ENCODE measurements at places on chromosomes 3 and 15.
A peak's percentile ranks its signal among the peaks of the same experiment; 100 is the strongest.

- no peak for DNase-seq
Observed at GRCh38 chr3:140917772-140918171, 23.9 kb upstream of the SLC25A36 start.

GRCh38 chr15:70437882-70438451 is 325.4 kb downstream of the UACA start:
- DNase-seq = no peak

DNA sequence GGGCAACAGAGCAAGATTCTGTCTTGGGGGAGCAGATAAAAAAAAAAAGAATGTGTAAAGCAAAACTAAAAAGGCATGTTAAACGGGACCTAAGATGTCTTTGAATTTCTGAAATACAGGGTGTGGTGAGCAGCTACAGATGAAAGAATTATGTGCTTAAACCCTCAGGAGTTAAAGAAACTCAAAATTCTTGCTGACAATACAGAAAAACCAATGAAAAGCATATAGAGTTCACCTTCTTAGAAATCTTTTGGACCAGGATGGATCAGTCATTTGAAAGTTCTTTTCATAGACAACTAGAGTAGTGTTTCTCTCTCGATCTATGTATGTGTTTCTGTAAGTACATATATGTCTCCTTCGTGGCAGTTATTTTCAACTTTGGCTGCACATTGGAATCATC is 31.4 kb downstream of the TUBGCP4 start:
- DNase-seq = no peak

DNA sequence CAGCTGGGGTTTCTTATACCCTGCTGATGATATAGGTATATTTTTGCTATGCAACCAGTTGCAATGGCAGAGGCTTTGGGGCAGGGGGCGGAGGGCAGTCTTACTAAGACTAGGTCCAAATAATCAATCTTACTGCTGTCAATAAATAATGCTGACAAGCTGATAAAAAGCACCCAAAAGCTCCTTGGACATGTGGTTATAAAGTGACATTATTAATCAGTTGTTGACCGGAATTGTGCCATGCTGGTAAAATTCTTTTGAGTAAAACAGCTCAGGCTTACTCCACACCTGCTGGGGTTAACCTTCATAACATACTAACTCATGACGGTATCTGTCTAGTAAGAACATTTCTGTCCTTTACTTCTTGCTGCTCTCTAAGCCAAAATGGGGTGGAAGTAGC is 101.9 kb downstream of the CHST2 start:
- DNase-seq = no peak

DNA sequence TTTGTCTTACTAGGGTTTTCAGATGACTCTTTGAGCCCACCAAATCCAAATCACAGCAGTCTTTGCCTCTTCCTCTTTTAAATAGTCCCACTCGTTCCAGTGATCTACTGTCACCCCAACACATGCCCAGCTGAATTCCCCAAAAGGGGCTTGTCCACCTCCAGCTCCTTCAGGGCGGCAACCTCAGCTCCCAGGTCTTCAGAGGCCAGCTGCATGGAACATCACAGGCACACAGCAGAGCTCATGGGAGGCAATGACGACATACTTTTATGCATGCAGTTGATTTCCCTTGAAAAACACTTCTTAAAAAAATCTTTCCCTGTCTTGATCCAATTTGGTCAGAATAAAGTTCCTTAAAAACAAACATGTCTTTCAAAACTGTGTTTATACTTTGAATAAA is 244.3 kb upstream of the NR2F2 start:
- no peak for DNase-seq

- no peak for DNase-seq
Observed at GRCh38 chr3:184218814-184219213, 10.6 kb upstream of the VWA5B2 start.

DNA sequence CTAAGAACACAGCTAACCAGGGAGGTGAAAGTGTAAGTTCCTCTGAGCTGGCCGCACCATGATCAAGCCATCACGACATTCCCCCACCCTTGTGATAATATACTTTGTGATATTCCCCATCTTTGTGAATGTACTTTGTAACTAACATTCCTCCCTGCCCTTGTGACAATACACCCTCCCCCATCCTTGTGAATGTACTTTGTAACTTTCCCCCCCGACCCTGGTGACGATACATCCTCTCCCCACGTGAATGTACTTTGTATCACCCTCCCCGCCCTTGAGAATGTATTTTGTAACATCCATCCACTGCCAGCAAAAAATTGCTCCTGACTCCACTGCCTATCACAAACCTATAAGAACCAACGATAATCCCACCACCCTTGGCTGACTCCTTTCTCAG is 20.2 kb upstream of the OR5H6 start:
- no peak for DNase-seq

- DNase-seq = no peak
Observed at GRCh38 chr15:92614791-92615785, 40.5 kb downstream of the FAM174B start.

- peak; percentile 22 for DNase-seq
Observed at GRCh38 chr3:123757281-123757940, 126.7 kb downstream of the MYLK start.

GRCh38 chr15:81146466-81146865 is 12.4 kb downstream of the CFAP161 start:
- no peak for DNase-seq

DNA sequence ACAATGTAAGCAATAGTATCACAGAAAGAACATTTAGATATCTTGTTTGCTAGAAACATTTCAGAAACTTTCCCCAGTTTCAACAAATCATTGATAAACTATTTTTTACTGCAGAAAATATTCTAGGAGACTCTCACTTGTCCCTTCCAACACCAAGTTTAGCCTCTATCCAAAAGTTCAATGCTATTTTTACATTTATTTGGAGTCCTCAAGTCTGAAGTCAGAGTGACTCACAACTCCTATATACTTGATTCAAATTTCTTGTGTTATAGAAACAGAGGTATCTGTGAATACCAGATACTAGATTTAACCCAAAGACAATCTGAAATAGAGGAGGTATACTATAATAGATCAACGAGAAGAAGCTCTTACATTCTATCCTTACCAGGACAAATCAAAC is 49.6 kb downstream of the RFX7 start:
- DNase-seq = no peak

DNA sequence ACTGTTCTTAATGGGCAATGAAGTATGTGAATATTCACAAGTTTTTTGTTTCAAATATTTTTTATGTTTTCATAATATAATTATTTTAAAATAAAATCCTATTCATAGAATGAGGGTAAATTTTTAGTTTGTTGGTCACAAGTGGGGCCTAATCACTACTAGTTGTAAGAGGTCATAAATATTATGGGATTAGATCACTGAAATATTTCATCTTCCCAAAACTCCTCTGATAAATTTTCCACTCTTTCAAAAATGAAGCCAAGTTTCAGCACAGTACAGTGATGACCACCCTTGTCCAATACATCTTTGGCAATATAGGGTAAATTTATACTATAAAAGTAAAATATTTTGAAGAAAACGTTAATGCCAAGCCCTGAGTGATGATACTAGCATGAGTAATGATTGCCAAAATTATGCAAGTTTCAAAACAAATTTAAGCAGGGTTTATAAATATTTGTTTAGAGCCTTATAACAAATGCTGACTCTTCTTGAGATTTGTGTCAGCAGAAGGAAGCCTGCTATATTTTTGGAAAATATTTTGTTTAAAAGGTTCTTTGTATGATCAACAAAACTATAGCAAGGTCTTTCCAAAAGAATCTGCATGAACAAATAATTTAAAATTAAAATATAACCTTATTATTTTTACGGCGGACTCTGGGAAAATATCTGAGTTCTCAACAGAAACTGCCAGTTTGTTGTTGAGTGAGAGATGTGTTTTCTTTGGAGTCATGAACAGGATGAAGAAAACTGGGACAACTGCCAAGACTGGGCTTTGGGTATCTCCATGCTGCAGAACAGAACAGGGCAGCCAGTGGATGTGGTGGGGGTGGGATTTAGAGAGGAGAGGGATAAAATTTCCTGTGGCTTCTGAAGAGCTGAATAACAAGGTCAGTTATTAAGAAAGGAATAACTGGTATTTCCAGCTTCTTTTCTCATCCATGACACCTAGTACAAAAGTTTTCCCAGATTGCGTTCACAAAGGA is 17.9 kb upstream of the TM4SF1 start:
- DNase-seq = no peak

GRCh38 chr3:100437721-100438622 is 36.6 kb downstream of the LNP1 start:
- no peak for DNase-seq

DNA sequence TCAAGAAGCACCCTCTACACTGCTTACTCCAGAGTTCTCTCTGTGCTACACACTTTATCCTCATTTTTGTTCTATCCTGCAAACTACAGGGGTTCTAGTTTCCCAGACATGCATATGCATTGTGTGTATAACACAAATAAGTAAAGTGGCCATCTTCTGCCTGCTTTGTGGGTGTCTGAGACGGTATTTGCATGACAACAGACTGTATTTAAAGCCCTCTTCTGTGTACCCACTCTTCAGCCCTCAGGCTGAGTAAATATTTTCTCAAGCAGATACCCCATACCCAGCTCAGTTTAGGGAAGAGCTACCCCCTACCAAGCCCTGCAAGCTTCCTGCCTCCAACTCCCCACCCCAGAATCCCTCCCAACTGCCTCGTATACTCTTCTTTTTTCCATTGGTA is 31.7 kb downstream of the SYNPR start:
- DNase-seq = no peak

GRCh38 chr3:109265295-109265694 is 51.0 kb downstream of the DPPA2 start:
- no peak for DNase-seq

- no peak for DNase-seq
Observed at GRCh38 chr15:35320911-35321310, 225.1 kb downstream of the DPH6 start.

- no peak for DNase-seq
Observed at GRCh38 chr3:122416966-122417365, 1.1 kb upstream of the WDR5B start.

- no peak for DNase-seq
Observed at GRCh38 chr3:22089284-22089683, 338.3 kb upstream of the ZNF385D start.

DNA sequence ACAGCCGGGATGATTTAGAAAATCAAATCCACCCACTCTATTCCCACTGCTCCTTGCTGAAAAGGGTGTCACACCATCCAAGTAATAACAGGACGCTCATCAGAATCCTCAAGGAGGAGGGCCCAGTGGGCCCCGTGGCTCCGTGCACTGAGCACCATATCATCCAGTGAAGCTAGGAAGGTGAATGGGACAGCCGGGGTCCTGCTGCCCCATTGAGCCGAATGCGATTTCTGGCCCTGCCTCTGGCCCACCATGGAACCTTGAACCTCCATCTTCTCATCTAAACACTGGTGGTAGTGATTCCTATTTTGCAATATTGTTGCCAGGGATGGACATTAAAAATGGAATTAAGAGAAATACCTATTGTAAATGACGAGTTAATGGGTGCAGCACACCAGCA is 99.1 kb upstream of the SLC6A11 start:
- no peak for DNase-seq

GRCh38 chr3:195154793-195155535 is 116.0 kb downstream of the XXYLT1 start:
- DNase-seq = no peak

DNA sequence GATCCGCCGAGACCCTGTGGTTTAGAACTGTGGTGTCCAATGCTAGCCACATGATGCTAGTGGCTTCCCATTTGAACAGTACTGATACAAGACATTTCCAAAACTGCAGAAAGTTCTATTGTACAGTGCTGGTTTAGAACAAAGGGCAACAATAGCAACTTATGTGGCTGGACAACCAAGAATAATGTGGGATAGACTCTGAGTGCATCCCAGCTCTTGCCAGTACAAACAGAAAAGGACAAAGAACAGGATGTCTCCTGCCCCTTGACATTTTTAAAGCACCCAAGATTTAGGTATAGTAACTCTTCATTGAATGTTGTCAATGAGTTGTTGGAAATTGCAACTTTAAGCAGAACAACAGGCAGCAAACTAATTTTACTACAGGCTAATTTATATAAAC is 107.3 kb downstream of the ZNF385D start:
- no peak for DNase-seq

- no peak for DNase-seq
Observed at GRCh38 chr3:195009616-195010015, 261.3 kb downstream of the XXYLT1 start.

- no peak for DNase-seq
Observed at GRCh38 chr3:54345847-54346375, 223.6 kb downstream of the CACNA2D3 start.

GRCh38 chr3:4409415-4409814 is 57.7 kb downstream of the SUMF1 start:
- DNase-seq = no peak

- DNase-seq = no peak
Observed at GRCh38 chr3:45968706-45969105, 25.4 kb downstream of the CXCR6 start.

- no peak for DNase-seq
Observed at GRCh38 chr3:166902374-166902773, 477.7 kb downstream of the ZBBX start.

DNA sequence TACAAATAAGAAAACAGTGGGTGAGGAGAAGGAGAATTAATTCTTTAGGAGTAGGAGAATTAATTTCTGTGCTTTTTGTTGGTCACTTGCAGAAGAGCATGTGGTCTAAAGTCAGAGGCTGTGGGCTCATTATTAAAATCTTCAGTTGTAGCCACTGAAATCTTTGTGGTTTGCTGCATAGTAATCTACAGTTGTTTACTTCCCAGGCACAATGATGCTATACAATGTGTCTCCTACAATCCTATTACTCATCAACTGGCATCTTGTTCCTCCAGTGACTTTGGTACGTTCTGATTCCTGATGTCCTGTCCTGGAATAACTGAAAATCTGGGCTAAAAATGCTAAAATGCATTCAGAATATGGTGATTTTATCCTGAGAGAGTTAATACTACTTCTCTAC is 21.0 kb downstream of the IFT122 start:
- DNase-seq = no peak

DNA sequence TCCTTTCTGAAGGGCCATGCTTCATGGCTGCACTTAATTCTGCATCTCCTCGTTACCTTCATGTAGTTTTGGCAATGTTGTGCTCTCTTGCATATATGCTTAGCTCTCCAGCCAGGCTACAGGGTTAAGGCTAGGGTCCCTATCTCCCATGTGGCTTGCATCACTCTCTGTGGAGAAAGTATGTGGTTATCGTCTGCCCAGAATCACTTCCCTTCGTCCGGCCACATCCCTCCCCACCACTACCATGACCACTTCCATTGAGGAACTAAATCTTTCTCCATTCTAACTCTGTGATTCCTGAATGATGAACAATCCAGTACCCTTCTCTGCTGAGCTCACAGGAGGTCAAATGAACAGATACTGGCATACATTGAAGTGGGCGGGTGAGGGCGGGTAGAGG is 34.0 kb downstream of the WWTR1 start:
- no peak for DNase-seq

DNA sequence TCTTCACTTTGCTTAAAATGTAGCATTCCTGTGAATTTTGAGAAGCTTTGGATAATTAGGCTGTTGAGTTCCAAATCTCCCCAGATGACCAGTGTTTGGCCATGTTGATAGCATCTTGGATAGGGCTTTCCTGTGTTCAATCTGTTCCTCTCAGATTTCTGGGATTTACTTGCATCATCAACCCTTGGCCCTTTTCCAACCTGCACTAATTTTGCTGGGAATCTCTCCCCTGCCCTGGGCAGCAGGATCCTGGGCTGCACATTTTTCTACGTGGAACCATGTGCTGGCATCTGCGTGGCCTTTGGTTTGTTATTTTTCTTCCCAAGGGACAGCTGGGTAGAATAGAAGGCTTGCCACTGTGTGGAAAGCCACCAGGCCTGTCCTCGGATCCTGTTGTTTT is 75.4 kb upstream of the PLXNA1 start:
- DNase-seq = no peak

- no peak for DNase-seq
Observed at GRCh38 chr3:138625707-138626365, 17.3 kb downstream of the FAIM start.

Measured in activated naive CD4-positive, alpha-beta T cell treated with anti-CD3 and anti-CD28 coated beads, Interleukin-2, amount 10 ng/mL, durations not matched to agents 7 days and 5 days (primary cell).